Activated CD4-positive, alpha-beta T cell treated with anti-CD3 and anti-CD28 coated beads, Interleukin-2, amount 50 U/mL, for 1 hour (primary cell): ENCODE measurements at places on chromosomes 11 and 22.
A peak's percentile ranks its signal among the peaks of the same experiment; 100 is the strongest.

DNA sequence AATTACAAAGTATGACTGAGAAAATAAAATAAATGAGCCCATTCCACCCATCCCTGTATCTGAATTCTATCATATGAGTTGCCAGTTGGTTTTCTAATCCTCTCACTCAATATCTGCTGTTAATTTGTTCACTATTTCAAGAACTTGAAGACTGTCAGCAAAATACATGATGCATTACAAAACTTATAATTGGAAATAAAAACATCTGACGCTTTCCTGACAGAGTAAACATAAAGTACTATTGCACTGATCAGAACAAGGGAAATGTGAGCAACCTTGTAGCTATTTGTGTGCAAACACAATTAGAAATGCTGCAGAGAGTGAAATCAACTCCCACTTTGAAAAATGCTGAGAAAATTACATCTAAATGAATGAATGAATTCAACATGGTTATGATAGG is 97.1 kb downstream of the MPPED2 start:
- DNase-seq, result no peak

DNA sequence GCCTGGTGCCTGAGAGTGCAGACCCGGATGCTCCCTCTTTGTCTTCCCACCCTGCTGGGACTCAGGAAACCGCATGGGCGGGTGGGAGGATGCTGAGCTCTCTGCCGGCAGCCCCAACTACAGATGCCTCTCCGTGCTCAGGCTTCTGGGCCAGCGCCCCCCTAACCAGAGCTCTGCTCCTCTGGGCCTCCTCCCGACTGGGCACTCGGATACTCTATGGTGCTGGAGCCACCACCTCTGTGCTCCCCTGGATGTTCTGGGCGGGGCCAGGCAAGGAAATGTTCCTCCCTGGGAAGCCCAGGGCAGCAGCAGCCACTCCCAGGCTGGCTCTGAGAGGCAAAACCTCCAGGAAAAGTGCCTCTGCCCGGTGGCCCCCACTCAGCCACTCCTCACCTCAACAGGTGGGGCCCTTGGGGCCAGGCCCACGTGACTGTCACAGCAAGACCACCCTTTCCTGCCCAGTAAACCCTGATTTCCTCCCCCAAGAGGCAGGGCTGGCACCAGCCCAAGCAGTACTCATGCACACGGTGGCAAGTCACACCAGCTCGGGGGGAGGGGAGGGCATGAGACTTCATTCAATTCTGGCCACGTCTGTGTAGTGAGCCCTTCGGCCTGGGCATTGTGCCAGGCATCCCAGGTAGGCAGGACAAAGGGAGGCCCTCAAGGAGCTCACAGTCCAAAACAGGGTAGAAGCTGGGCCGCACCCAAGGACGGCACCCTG is 54.7 kb upstream of the TCF20 start:
- DNase-seq, result no peak

GRCh38 chr11:69362315-69362714 is 68.4 kb downstream of the MYEOV start:
- DNase-seq, result no peak

DNA sequence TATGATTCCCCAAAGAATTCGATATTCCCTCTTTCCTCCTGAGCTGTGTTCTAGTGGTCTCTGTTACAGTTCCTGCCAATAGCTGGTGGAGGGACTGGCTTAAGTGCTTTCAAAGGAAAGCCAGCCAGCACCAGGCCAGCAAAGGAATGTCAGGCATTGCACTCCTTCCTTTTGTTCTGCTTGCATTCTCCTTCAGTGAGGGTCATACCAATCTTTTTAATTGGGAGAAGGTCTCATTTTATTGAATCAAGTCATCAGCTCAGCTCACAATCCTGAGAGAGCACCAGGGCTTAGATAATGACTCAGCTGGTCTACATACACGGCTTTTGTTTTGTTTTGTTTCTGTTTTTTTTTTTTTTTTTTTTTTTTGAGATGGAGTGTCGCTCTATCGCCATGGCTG is 222.9 kb downstream of the NAV2 start:
- DNase-seq, result no peak

GRCh38 chr11:90243534-90243933 is 20.7 kb upstream of the CHORDC1 start:
- no peak for DNase-seq

DNA sequence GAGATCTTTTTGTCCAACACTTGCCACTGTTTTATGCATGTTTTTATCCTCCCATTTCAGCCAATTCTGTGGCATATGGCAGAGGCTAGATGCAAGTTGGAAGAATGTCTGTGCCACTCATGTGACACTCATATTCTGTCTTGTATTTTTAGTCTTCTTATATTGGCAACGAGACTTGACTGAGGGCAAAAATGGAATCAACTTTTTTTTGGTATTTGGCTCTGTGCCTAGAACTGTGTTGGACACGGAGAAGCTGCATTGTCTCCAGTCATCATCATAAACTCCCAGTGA is 1.7 kb upstream of the FZD4 start:
- DNase-seq, result no peak

GRCh38 chr22:27663812-27664211 is 137.7 kb downstream of the MN1 start:
- DNase-seq, result no peak

DNA sequence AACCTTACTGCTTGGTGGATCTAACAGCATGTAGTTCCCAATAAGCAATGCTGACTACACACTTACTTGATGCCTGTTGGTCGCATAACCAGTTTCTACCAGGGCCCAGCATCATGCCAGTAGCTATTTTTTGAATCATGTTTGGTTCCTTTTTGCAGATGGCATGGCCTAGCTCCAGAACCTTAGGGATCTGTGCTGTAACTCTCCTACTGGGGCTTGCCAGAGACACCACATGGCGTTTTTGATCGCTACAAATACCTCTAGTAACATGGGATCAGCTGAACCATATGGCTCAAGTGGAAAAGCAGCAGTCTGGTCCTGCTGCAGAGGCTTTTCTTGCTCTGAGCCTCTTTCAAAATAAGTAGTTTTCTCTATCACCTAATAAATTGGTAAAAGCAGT is 654.6 kb upstream of the API5 start:
- no peak for DNase-seq

DNA sequence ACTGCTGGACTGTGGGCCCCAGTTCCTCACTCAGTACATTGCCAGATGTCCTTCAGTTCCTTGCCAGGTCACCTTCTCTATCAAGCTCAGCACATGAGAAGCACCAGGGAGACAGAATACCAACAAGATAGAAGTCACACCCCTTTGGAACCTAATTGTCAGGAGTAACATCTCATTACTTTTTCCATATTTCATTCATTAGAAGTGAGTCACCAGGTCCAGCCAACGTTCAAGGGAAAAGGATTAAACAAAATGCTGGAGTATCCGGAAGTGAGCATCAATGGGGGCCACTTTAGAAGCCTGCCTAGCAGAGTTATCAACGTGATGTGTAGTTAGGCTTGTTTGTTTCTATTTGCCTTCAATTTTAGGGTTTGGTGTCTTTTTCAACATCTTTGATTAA is 569.3 kb downstream of the MIAT start:
- no peak for DNase-seq

GRCh38 chr11:118339281-118339961 is 3.1 kb downstream of the CD3D start:
- DNase-seq, result peak; percentile 19

DNA sequence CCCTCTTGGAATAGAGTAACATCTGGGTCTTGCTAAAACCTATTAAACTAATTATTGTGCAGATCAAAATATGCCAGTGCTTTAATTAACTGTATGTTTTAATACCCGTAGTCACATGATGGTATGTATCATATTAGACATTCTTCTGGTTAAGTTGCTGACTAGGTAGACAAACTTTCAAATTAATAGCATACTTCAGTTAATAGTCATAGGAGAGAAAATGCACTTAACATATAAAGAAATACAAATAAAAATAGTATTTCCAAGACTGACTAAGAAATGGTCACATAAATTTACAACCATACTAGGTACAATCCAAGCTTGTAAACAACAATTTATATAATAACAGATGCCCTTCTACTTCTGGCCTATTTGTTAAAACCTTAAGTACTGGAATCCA is 7.6 kb upstream of the EXPH5 start:
- DNase-seq, result no peak
